IgD-negative memory B cell (primary cell): ENCODE measurements at places on chromosomes 12 and 14. TPM values are rescaled to one million over a fixed set of nuclear protein-coding genes. Genes with fewer than 3 reads are reported as not detected.

ERBB3 gene
- polyA plus RNA-seq: 0.83 TPM

PPP1R36 gene
- not detected for polyA plus RNA-seq

FOXM1 gene
- 0.88 TPM for polyA plus RNA-seq

CYP46A1 gene
- not detected for polyA plus RNA-seq
